ENCODE measurements at places on chromosomes 7 and 10.

DNA sequence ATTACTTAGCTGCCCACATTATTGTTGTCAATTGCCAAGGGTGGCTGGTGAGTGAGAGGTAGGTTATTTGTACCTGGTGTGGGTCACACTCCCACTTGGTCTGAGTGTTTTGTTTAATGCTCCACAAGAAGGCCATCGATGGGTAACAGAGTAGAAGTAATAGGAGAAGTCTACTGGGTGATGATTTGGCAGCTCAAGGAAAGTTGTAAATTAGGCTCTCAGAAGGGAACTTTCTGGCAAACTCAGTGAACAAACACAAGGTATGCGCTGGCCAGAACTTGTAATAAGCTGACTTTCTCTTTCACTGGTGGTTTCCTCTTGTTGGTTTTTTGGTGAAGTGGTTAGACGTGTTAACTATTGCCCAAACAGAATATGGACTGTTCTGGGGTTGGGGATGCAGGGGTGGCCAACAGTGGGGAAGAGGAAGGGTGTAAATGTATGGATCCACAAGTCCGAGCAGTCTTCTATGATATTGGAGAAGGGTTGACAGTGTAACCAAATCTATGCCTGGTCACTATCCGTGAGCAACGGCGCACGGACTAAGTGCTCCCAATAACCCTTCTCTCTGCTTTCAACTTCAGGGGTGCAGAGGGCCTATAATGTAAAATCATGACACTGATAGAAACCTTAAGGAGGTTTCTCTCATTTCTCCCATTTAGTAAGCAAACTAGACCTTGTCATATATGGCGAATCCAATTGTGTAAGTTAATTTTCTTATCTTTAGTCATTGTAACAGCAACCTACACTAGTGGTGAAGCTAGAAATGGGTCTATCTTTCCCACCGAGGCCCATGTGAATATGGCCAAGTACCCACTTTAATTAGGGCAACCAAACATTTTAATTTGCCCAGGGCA lies 212.8 kb downstream of the PTEN start:
- no peak for DNase-seq

DNA sequence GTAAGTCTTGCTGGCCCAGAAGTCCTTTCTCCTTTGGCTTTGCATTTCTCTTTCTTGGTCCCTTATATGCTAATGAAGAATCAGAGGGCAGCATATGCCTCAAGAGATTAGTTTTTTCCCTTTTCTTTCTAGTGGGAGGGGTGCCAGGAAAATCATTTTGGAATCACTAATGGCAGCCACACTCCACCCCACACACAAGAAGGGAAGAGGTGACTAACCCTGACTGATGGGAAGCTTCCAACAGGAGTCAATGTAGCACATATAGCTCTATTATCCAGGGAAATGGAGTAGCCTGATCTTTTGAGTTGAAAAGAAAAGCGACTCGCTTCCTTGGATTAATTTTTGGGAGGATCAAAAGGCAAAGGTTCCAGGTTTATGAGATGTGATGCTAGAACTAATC lies 225.3 kb downstream of the KIF20B start:
- DNase-seq = no peak

- DNase-seq = no peak
Measured at GRCh38 chr7:5334671-5335070, 51.9 kb downstream of the SLC29A4 start.

DNA sequence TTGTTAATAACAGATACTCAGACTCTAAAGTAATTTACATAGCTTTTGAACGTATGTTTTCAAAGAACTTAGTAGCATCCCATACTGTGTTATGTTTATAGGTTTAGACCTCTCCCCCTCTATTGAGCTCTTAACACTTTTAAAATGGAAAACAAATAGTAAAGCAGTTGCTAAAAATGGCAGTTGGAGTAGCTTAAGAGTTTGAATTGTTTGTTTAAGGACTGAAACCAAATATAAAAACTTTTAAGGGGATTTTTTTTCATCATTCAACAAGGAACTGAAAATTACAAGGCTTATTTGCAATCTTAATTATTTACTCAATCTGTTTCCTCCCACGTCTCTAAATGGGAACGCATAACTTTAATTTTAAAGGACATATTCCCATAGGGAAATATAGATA lies 1.6 kb upstream of the SPAG6 start:
- DNase-seq = no peak

- DNase-seq = no peak
Measured at GRCh38 chr7:42193471-42194129, 43.4 kb downstream of the GLI3 start.

DNA sequence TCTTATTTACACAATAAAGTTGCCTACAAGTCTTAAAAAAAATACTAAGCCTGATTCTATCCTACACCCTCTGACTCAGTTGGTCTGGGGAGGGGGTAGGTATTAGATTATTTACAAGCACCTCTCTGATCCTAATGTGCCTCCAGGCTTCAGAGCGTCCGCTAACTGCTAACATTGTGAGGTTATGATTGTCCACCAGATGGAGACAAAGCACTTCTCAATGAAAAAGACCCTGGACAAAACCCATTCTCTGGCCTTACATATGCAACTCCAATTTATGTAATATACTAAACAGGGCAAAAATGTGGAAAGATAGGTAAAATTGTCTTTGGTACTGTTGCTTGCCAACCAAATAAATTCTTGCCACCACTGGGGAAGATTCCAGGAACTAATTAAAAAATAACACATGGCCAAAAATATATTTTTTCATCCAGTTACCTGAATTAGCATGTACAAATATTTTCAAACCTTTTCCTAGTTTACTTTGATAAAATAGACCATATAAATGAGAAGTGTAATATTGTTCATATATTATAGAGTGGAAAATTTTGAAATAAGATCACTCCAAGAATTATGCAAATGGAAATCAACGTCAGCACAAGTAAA lies 92.4 kb downstream of the KIF20B start:
- peak; percentile 35 for DNase-seq

- no peak for DNase-seq
Measured at GRCh38 chr10:123061865-123062264, 53.1 kb downstream of the ACADSB start.

DNA sequence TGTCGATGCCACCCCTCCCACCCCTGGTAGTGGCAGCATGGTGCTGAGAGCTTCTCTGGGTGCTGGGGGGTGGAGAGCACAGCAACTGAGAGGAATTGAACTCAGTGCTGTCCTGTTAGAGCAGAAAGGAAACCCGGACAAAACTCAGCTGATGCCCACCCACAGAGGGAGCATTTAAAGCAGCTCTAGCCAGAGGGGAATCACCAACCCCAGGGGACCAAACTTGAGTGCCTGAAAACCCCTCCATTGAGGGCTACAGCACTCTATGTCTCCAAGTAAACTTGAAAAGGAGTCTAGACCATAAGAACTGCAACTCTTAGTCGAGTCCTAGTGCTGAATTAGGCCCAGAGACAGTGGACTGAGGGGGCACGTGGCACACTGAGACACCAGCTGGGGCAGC lies 16.8 kb upstream of the FOXI2 start:
- no peak for DNase-seq

DNA sequence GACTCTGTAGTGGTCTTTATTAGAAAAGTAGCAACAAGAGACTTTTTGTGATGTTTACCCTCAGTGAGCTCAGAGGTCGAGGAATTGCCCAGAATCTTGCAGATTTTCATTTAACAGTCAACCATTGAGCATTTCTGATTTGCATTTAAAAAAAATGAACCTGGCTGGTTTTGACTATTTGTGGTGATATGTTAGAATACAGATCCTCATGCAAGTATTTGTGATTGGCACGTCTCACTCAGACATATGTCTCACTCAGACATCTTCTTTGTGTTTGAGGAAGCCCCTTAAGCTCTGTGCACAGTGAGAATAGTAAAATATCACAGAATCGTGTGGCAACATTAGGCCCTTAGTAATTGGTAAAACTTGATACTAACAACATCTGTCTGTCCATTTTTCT lies 113.2 kb downstream of the SND1 start:
- no peak for DNase-seq

DNA sequence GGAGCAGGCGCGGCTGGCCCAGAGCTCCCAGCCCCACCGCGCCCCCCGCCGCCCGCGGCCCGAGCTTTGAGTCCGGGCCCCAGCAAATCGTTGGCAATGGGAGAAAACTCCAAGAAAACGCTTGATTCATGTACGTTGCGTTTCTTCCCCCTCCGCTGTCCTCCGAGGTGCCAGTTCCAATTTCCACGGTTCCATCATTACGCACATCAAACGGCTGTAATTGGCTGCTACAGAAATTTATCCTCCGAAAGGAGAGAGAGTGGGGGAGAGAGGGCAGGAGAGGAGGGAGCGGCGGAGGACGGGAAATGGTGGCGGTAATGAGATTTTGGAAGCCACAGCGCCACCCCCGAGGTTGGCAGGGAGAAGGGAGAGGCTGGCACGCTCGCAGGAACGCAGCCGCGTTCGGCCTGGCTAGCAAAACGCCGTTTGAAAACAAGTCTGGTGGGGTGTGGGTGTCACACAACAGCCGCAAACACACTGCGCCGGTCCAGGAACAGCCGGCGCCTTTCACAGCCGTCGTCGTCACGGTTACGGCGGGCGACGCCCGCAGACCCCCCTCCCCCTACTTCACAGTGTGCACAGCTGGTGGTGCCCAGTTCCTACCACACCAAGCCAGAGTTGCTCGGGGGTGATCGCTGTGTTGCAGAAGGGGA lies 57.5 kb downstream of the UNCX start:
- DNase-seq = no peak

DNA sequence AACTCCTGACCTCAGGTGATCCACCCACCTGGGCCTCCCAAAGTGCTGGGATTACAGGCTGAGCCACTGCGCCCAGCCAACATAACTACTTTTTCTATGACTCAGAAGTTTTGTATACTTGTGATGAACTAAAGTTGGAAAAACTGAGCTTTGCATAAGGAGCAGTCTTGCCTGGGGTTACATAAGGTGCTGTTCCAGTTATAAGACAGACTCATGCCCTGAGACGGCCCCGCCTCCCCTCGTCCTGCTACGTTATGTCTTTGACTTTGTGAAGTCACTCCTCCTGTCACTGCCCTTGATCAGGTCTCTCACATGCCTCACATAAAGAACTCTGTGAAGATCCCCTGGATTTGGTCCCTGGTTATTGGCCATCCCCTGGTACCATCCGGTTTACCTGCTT lies 40.4 kb upstream of the OPN4 start:
- DNase-seq = no peak

DNA sequence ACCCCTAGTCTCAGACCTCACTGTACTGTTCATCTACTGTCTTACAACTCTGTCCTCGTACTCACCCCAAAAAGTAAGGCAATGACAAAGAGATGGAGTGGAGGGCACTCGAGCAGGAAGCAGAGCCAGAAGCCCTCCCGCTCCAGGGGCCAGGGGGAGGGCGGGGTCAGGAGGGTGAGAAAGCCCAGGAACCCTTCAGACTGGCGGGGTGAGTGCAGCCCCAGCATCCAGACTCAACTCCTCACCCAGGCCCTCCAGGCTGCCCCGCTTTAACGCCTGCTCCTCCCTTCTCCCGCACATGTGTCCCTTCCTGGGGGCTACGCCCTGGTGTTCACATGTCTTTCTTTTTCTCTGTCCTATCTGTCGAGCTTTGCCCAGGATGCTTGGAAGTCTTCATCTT lies 66.1 kb downstream of the CALML3 start:
- no peak for DNase-seq

GRCh38 chr10:123250640-123251039 lies 96.4 kb downstream of the BUB3 start:
- no peak for DNase-seq

GRCh38 chr10:118868589-118868988 lies 113.8 kb upstream of the CACUL1 start:
- DNase-seq = no peak

DNA sequence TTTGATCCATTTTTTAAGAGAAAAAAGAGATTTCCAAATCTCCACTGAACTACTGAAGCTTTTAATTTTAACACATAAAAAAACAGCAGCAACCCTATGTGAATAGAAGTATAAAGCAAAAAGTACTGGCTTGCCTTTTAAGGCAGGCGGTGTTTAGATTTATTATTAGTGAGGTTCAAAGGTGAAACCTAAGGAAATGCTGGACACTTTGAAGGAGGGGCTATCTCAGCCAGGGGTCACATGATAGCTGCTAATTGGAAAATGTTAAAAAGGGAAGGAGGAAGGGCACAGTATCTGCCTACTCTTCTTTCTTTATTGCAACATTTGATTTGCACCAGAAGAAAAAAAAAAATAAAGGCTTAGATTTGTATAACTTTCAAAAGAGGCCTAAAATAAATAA lies 183.8 kb downstream of the SKAP2 start:
- no peak for DNase-seq

DNA sequence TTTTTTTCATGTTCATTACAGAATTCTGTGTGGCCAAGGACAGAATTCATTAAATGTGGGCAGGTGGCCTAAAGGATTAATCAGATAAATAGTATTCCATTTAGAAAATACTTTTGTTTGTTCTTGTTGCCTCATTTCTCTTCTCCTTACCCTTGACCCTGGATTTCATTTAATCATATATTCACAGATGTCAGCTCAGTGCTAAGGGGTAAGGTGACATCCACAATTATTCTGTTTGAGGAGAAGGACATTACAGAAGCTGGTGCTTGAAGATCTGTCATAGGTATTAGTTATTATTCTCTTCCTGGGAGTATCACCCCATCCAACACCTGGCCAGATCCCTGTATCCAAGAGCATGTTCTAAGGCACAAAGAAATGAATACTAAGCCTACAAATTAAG lies 961.1 kb downstream of the XPNPEP1 start:
- DNase-seq = no peak

- DNase-seq = no peak
Measured at GRCh38 chr7:101838837-101839483, 21.5 kb downstream of the CUX1 start.

DNA sequence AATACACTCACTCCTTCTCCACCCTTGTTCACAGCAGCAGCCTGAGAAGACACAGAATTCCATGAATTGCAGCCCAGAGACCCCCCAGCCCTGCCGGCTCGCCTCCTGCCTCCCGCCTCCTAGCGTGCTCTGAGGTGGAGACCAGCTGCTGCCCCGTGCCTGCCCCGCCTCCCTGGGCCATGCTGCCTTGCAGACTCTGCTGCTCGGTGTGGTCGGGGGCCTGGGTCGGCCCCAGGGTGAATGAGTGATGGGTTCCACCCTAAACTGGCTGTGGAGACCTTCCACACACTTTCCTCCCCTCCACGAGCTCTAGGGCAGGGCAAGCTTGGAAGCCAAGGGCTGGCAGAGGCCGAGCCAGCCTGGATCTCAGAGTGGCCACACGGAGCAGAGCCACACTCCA lies 479.3 kb downstream of the DNAJB6 start:
- no peak for DNase-seq

DNA sequence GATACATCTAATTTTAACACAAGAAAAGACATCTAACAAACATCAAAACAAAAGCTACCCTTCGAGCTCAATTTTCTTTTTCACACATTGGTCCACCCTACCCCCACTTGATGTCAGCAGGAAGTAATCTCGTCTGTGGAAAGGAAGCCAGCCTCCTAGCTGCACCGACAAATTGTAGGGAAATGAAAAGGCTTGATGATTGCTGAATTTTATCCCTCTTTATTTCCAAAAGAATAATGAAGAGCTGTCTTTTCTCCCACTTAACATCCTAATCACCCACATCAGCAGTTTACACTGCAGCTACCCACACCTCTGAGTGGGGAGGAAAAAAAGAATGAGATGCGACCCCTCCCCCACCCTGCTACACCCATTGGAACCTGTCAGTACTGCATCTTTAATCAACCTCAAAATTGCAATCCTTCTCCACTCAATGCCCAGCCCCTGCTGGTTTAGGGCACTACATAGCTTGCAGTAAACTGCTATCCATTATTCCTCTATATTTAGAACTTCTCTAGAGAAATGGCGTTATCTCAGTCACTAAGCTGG lies 10.6 kb upstream of the CPVL start:
- no peak for DNase-seq

All from activated CD4-positive, alpha-beta T cell treated with anti-CD3 and anti-CD28 coated beads for 24 hours (primary cell).